Effector memory CD8-positive, alpha-beta T cell (primary cell): ENCODE measurements at places on chromosomes 12 and 14.

DNA sequence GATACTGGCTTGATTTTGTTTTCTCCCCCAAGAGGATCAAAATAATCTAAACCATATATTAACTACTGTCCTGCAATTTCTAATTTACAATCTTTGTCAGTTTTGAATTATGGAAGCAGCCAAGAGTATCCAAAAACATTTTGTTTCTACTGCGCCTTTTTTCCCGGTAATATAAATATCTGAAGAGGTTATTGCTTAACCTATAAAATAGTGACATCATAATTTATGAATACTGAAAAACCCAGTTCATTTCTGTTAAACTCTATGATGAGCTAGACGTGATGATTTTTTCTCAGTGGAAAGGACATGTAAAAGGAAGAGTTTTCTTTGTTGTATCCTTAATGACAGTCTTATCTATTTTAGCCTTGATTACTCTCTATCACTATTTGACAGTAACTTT is 3.2 kb upstream of the SSPN start:
- peaks cover 5% of the 10 kb centered on the region for H3K4me1 ChIP-seq
- H3K36me3 ChIP-seq = no peaks in the 10 kb centered on the region
- H3K4me3 ChIP-seq = no peak overlapping the region
- no peak for DNase-seq

GRCh38 chr14:68767248-68767645 is 25.6 kb downstream of the ZFP36L1 start:
- H3K27me3 ChIP-seq = no peaks in the 10 kb centered on the region
- no peak for DNase-seq
- H3K4me3 ChIP-seq = no peak overlapping the region
- H3K27ac ChIP-seq = peak overlapping the region; percentile 65

DNA sequence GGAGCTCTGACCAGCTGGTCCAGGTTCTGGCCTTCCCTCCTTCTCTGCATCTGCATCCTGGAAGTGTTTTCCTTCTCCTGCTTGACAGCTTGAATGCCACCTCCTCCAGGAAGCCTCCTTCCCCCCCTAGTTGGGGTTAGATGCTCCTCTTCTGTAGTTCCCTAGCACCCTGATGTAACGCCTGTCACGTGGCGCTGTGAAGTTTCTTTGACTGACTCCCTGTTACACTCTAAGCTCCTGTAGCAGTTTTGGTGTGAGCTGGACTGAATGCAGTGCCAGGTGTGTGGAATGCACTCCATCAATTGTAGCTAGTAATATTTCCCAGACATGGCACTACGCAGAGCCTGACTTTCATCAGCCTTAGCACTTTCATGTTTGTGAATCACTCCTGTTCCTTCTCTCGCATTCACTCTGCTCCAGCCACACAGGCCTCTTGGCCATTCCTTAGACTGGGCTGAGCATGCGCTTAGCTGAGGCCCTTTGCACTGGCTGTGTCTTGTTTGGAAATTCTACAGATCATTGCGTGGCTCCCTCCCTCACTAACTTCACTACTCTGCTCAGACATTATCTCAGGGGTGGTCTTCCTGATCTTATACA is 2.1 kb upstream of the FAIM2 start:
- H3K27ac ChIP-seq = no peak overlapping the region
- peak overlapping the region; percentile 15 for H3K4me3 ChIP-seq
- peaks cover 13% of the 10 kb centered on the region for H3K4me1 ChIP-seq
- no peaks in the 10 kb centered on the region for H3K36me3 ChIP-seq
- DNase-seq = no peak
- H3K27me3 ChIP-seq = no peaks in the 10 kb centered on the region

GRCh38 chr14:101761881-101762529 is 496 bp downstream of the PPP2R5C start:
- H3K27me3 ChIP-seq = no peaks in the 10 kb centered on the region
- H3K27ac ChIP-seq = peak overlapping the region; percentile 91
- H3K4me3 ChIP-seq = peak overlapping the region; percentile 89
- peaks cover 79% of the 10 kb centered on the region for H3K36me3 ChIP-seq

DNA sequence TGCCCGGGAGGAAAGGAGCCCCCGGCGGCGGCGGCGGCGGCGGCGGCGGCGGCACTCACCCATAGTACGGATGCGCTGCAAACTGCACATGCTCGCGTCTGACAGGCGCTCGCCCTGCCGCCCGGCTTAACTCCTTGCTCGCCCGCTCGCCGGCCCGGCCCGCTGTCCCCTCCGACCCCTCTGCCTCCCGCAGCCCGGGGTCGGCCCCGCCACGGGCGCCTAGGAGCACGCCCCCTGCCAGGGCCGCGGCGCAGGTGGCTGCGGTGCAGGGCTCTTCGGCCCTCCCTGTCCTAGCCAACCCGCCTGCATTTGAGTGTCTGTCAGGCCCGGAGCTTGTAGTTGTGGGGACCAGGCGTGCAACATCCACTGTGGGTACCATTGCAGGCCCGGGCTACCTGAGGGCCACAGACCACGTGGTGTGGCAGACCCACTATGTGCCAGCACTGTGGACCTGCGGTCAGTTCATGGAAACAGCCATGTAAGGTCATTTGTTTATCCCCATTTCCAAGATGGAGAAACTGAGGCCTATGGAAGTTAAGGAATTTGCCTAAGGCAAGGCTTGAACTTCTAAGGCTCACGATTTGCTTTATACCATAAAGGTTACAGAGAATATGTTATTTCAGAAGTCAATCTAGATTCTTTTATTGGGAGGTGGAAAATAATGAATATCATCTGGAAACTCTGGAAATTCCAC is 17.6 kb upstream of the PLEKHH1 start:
- H3K4me1 ChIP-seq = peaks cover 22% of the 10 kb centered on the region
- no peaks in the 10 kb centered on the region for H3K36me3 ChIP-seq
- H3K27ac ChIP-seq = peak overlapping the region; percentile 69

DNA sequence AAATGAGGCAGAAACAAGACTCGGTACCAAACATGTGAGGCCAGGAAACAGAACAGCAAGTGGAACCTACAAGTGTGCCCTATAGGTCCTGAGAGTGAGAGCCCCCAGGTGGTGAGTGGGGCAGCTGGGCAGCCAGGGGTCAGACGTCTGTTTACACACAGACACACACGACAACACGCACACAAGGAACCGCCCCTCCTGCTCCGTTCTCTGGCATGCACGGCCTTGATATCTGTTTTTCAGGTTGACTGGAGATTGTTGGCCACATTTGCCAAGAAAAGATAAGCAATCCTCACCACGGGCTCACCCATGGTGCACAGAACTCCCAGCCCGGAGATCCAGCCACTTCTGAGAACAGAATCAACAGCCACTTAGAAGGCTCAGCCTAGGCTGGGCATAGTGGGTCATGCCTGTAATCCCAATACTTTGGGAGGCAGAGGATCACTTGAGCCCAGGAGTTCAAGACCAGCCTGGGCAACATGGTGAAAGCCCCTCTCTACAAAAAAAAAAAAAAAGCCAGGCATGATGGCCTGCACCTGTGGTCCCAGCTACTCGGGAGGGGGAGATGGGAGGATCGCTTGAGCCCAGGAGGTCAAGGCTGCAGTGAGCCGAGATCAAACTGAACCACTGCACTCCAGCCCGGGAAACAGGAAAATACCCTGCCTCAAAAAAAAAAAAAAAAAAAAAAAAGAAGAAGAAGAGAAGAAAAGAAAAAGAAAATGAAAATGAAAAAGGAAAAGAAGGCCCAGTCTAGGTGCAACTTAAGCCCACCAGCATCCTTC is 19.4 kb upstream of the EIF5 start:
- H3K27ac ChIP-seq = no peak overlapping the region
- H3K4me3 ChIP-seq = no peak overlapping the region
- peaks cover 3% of the 10 kb centered on the region for H3K36me3 ChIP-seq
- H3K4me1 ChIP-seq = peaks cover 1% of the 10 kb centered on the region
- DNase-seq = no peak

DNA sequence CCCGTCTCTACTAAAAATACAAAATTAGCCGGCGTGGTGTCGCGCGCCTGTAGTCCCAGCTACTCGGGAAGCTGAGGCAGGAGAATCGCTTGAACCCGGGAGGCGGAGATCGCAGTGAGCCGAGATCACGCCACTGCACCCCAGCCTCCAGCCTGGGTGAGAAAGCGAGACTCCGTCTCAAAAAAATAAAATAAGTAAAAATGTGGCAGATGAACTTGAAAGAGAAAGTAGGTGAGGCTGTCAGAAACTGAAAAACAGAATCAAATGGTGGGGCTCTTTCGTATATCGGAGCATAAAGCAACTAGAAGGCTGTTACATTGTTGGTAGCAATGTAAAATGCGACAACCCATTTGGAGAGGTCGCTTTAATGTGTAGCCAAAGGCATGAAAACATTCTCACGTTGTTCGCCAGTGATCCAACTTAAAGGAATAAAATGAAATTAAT is 767 bp upstream of the CCNT1 start:
- no peaks in the 10 kb centered on the region for H3K27me3 ChIP-seq
- no peak for DNase-seq
- peak overlapping the region; percentile 98 for H3K27ac ChIP-seq
- H3K4me1 ChIP-seq = peaks cover 35% of the 10 kb centered on the region
- peak overlapping the region; percentile 89 for H3K4me3 ChIP-seq

GRCh38 chr14:53946071-53946403 is 10.6 kb downstream of the BMP4 start:
- no peaks in the 10 kb centered on the region for H3K4me1 ChIP-seq
- no peak overlapping the region for H3K27ac ChIP-seq
- DNase-seq = no peak
- peaks cover 43% of the 10 kb centered on the region for H3K27me3 ChIP-seq

- no peaks in the 10 kb centered on the region for H3K36me3 ChIP-seq
- no peak overlapping the region for H3K4me3 ChIP-seq
- no peak for DNase-seq
- H3K27me3 ChIP-seq = peaks cover 11% of the 10 kb centered on the region
Measured at GRCh38 chr12:25500651-25501050, 52.4 kb downstream of the LMNTD1 start.

- no peak for DNase-seq
- peaks cover 20% of the 10 kb centered on the region for H3K27me3 ChIP-seq
- peaks cover 3% of the 10 kb centered on the region for H3K36me3 ChIP-seq
- H3K4me3 ChIP-seq = no peak overlapping the region
- no peaks in the 10 kb centered on the region for H3K4me1 ChIP-seq
- no peak overlapping the region for H3K27ac ChIP-seq
Measured at GRCh38 chr12:38154096-38155019, 162.2 kb upstream of the ALG10B start.

GRCh38 chr12:96313606-96314005 is 86.6 kb downstream of the CDK17 start:
- peaks cover 7% of the 10 kb centered on the region for H3K4me1 ChIP-seq
- H3K27me3 ChIP-seq = no peaks in the 10 kb centered on the region

- H3K4me3 ChIP-seq = no peak overlapping the region
- no peaks in the 10 kb centered on the region for H3K4me1 ChIP-seq
- no peak for DNase-seq
- H3K36me3 ChIP-seq = no peaks in the 10 kb centered on the region
- H3K27me3 ChIP-seq = no peaks in the 10 kb centered on the region
Measured at GRCh38 chr12:91627225-91627624, 444.6 kb upstream of the DCN start.

DNA sequence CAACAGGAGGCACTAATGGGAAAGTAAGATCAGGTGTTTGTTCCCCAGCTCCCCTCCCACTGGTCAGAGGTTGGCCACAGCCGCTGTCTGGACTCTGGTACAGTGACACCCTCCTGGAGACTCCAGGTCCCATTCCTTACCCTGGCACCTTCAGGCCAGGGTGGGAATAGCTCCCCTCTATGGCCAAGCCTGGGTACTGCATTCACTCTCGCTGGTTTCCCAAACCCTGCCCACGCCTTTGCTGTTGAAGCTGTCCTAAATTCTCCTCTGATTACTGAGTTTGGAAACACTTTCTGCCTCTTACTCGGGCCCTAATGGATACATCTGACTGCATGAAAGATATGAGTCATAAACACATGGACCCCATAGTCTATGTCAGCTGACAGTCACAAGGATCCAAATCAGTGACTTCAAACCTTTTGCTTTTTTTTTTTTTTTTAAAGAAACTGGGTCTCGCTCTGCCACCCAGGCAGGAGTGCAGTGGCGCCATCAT is 17.9 kb downstream of the HRK start:
- H3K27me3 ChIP-seq = peaks cover 20% of the 10 kb centered on the region
- no peak overlapping the region for H3K4me3 ChIP-seq
- peak overlapping the region; percentile 51 for H3K27ac ChIP-seq
- H3K36me3 ChIP-seq = no peaks in the 10 kb centered on the region
- no peak for DNase-seq

- H3K4me1 ChIP-seq = no peaks in the 10 kb centered on the region
- no peak overlapping the region for H3K27ac ChIP-seq
- no peak for DNase-seq
- no peaks in the 10 kb centered on the region for H3K36me3 ChIP-seq
- H3K27me3 ChIP-seq = no peaks in the 10 kb centered on the region
Measured at GRCh38 chr12:23781118-23781517, 168.4 kb downstream of the SOX5 start.

- no peak for DNase-seq
- no peaks in the 10 kb centered on the region for H3K27me3 ChIP-seq
- H3K36me3 ChIP-seq = no peaks in the 10 kb centered on the region
- no peaks in the 10 kb centered on the region for H3K4me1 ChIP-seq
- no peak overlapping the region for H3K27ac ChIP-seq
- H3K4me3 ChIP-seq = no peak overlapping the region
Measured at GRCh38 chr14:85088192-85088591, 441.8 kb upstream of the FLRT2 start.

- peaks cover 11% of the 10 kb centered on the region for H3K36me3 ChIP-seq
- H3K4me1 ChIP-seq = peaks cover 3% of the 10 kb centered on the region
- peaks cover 47% of the 10 kb centered on the region for H3K27me3 ChIP-seq
Measured at GRCh38 chr14:22824711-22825359, 4.9 kb upstream of the MRPL52 start.

GRCh38 chr14:92997343-92998061 is 74.6 kb downstream of the CHGA start:
- H3K27ac ChIP-seq = no peak overlapping the region
- H3K27me3 ChIP-seq = no peaks in the 10 kb centered on the region
- no peak overlapping the region for H3K4me3 ChIP-seq
- no peak for DNase-seq
- H3K36me3 ChIP-seq = peaks cover 8% of the 10 kb centered on the region

DNA sequence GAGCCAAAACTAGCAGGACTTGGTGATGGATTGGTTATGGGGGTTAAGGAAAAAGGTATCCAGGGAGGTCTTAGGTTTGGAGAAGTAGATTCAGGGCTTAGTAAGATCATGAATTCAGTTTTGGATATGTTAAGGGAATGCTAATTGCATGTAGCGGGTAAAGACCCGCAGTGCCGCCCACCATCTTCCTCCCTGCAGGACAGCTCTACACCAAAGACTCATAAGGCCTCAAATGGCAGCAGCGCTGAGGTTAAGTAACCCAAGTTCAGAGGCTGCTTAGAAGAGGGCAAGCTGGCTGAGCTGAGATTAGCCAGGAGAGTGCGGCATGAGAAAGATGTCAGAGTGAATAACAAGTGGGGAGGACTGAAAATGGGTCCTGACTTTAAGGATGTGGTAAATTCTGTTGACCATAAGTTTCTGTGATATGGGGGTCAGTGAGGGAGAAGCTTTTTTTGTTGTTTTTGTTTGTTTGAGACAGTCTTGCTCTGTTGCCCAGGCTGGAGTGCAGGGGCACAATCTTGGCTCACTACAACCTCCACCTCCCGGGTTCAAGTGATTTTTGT is 26.2 kb downstream of the RAD9B start:
- no peak for DNase-seq
- no peak overlapping the region for H3K4me3 ChIP-seq
- H3K27ac ChIP-seq = no peak overlapping the region
- H3K27me3 ChIP-seq = no peaks in the 10 kb centered on the region
- peaks cover 4% of the 10 kb centered on the region for H3K4me1 ChIP-seq
- peaks cover 12% of the 10 kb centered on the region for H3K36me3 ChIP-seq
